ENCODE measurements at places on chromosomes 3 and 15.
A peak's percentile ranks its signal among the peaks of the same experiment; 100 is the strongest.

- no peak for DNase-seq
These were observed 150.9 kb upstream of the UBE2E2 start for GRCh38 chr3:23052208-23052607.

- DNase-seq: no peak
These were observed 27.2 kb upstream of the ATP1B3 start for GRCh38 chr3:141849056-141849815.

- no peak for DNase-seq
These were observed 60.0 kb upstream of the MNS1 start for GRCh38 chr15:56524915-56525314.

DNA sequence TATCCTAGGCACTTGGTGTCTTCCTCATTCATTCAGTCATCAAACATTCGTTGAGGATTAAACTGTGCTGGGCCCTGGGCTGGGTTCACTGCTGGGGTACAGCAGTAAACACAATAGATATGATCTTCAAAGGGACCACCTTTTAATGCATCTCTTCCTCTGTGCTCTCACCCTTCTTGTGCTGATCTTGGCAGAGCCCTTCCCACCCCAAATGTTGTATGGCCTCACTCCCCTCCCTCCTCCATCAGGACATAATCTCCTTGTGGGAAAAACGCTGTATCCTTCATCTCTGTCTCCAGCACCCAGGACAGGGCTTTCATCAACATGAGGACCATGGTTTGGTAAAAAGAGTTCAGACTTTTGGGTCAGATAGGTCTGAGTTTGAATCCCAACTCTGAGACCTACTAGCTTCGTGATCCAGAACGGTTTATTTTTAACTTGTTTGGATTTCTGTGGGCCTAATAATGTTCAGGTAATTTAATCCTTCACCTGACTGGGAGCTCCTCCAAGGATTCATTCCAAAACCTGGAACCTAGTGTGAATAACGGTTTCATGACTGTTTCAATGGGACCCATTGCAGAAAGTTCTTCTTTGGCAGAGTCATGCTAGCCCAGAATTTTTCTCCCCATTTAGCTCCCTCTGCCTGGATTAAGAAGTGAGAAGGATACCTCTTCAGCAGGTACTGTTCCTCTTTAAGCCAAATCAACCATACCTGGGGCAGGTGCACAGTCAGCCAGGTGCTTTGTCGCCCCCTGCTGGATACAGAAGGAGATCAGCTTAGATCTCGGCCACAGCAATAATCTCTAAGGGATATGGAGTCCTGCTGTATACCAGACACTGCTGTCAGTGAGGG is 5.2 kb upstream of the WNT7A start:
- DNase-seq: peak; percentile 66

GRCh38 chr15:64009798-64010261 is 36.5 kb downstream of the DAPK2 start:
- peak; percentile 53 for DNase-seq

DNA sequence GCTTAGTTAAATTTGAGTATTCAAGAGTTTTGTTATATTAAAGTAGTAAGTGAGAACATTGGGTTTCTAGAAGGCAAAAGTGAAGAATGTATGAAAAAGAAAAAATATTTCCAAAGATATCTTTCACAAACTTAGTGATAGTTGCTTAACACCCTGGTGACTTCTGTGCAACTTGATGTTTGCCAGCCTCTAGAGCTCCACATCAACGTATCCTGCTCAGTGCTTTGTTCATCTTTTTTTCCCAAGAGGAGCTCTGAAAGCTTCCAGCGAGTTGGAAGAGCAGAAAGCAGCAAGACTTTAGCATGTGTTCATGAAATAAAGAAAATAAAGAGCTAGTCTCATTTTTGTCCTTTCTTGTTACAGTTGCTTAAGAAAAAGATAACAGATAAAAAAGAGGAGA is 225.5 kb downstream of the GRM7 start:
- DNase-seq: no peak

GRCh38 chr3:49217688-49218470 is 46.5 kb downstream of the KLHDC8B start:
- no peak for DNase-seq

GRCh38 chr3:32157600-32158264 is 51.3 kb downstream of the GPD1L start:
- DNase-seq: no peak

DNA sequence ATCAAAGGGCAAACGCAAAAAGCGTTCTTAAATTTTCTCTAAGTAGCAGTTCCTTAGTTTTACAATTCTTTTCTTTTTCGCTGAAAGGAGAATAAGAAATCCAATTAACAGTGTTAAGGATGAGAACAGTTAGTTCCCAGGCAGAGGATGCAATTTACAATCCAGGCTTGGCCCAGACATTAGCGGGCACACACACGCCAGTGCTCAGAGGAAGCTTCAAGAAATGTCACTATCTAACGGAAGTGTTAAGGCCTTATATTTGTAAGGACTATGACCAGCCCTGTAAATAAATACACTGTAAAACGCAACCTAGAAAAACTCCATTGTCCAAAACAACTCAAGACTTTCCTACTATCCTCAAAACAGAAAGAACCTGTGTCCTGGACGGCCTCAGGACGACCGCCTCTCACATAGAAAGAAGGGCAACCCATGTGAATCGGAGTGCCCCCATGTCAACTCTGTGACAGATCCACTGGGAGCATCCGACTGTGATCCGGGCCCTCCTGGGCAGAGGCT is 1.3 kb downstream of the ACAP2 start:
- DNase-seq: no peak

- no peak for DNase-seq
These were observed 10.9 kb upstream of the IDH2 start for GRCh38 chr15:90113166-90113565.

GRCh38 chr3:184168363-184169120 is 6.1 kb upstream of the AP2M1 start:
- DNase-seq: no peak

DNA sequence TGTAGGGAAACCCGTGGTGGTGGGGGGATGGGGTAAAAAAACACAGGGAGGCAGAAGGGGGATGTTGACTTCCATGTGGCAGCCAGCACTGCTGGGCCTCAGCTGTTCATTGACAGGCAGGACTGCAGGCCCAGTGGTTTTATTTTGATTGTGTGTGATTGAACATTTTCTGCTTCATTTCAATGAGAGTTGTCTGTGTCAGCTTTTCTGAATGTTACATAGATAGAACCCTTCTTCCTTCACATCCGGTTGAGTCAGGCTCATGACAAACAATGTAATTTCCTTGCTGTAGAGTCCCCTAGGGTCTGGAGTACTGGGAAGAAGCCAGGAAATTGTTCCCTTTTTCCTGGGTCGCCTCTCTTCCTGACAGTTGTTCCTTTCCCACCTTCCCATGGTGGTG is 8.2 kb upstream of the RPP25 start:
- no peak for DNase-seq

Measured in activated CD4-positive, alpha-beta T cell treated with anti-CD3 and anti-CD28 coated beads, Interleukin-2, amount 50 U/mL, for 4 hours (primary cell).